ENCODE measurements at places on chromosomes 12 and 14.
A peak's percentile ranks its signal among the peaks of the same experiment; 100 is the strongest.

- DNase-seq = no peak
These were observed 61.0 kb upstream of the ZDHHC17 start for GRCh38 chr12:76702946-76703345.

DNA sequence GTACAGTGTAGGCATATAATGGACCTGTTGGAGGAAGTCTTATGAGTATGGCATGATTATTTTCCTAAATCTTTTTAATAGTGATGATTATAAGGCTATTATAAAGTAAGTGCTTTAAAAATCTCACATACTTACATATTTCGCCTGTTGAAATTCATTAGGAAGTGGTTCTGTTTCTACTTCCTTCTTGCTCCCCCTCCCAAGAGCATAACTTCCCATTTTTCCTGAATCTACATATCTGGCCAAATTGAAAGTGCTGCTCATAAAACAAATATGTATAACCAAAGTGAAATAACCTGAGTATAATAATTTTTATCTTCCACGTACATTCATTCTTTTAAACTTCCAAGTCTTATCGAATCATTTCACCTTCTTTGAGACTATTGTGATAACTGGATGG is 455.6 kb upstream of the SEL1L start:
- no peak for DNase-seq

DNA sequence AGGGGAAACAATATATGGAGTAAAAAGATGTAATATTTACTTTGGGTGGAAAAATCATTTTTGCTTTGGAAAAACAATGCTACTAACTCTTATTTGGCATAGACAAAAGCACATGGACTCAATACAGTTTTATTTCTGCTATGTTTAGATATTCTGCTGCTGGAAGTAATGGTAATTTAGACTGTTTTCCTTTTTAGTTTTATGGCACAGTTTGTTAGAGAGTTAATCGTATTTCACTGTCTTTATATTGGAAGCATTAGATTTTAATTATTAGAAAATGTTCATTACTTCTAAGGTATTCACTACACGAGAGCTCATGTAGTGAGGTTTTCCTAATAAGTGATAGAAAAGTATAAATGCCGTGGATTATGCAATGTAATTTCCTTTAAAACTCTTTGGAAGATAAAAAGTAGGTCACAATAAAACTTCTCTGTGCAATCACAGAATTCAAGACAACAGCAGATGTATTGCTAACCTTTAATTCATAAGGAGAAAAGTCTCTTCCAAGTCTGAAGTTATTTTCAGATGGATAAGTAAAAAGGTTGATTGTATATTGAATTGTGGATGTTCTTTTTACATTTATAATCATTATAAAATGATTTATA is 851.8 kb downstream of the TMTC2 start:
- DNase-seq = no peak

GRCh38 chr14:86673523-86673969 is 1143.6 kb downstream of the FLRT2 start:
- no peak for DNase-seq

- no peak for DNase-seq
These were observed 35.8 kb upstream of the GRIP1 start for GRCh38 chr12:66714709-66715108.

- DNase-seq = no peak
These were observed 456.8 kb downstream of the MED13L start for GRCh38 chr12:115820656-115821055.

DNA sequence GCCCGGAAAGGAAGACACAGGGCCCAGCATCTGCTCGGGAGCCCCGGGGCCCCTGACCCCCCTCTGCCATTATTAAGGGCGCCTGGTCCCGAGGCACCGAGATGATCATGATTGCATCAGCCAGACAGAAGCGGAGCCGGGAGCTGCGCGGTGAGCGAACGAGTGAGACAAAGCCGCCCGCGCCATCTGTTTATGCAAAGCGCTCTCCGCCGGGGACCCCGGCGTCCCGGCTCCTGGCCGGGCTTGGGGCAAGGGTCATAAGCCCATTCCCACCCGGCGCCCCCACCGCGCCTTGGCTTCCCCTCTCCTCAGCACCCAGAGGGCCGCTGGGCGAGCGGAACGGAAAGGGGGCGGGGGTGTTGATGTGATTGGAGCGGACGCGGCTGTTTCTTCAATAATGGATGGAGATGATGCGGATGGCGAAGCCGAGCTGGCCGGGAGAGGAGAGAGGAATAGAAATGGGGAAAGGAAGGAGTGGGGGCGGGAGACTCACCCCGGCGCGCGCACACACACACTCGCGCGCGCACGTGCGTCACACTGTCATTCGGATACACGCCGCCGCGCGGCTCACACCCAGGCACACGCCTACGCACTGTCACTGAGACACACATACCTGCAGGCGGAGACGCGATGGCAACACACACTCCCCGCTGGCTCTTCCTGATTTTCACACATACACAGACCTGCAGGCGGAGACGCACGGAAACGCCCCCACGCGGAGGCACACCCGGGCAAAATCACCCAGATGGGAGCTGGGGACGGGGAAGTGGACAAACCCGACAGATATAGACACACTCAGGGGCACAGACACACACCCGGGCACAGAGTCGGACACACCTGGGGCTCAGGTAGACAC is 10.7 kb downstream of the STAC3 start:
- DNase-seq = peak; percentile 72

- no peak for DNase-seq
These were observed 333.2 kb upstream of the MDGA2 start for GRCh38 chr14:48008646-48009045.

- no peak for DNase-seq
These were observed 30.5 kb downstream of the ZFHX2 start for GRCh38 chr14:23520899-23521533.

DNA sequence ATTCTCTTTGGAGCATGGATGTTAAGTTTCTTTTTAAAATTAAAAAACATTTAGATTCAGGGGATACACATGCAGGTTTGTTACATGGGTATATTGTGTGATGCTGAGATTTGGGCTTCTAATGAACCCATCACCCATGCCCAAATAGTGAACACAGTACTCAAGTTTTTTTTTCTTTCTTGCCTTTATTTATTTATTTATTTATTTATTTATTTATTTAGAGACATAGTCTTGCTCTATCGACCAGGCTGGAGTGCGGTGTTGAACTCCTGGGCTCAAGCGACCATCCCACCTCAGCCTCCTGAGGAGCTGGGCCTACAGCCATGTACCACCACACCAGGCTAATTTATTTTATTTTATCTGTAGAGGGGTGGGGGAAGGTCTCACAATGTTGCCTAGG is 2.2 kb upstream of the NCKAP1L start:
- DNase-seq = no peak

- no peak for DNase-seq
These were observed 217.3 kb upstream of the EEA1 start for GRCh38 chr12:93146263-93146939.

- DNase-seq = peak; percentile 68
These were observed 141.2 kb downstream of the MED13L start for GRCh38 chr12:116136340-116136739.

GRCh38 chr12:19434538-19434937 is 4.8 kb upstream of the AEBP2 start:
- no peak for DNase-seq

DNA sequence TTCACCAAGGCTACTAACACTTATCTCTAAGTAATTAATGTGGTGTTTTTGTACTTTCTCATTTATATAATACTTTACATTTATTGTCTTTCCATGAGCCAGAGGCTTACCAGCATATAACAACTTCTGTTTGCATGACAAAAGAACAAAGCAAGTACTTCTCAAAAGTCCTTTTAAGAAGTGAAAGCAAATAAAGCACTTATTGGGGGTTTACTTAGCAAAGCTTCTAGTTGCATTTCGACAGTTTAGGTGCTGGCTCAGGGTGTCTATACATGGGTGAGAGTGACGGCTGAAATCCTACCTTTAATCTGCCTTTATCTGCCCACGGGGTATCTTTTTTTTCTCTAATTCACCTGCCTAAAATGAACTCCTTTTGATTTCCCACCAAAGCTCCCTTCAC is 21.0 kb upstream of the DCN start:
- DNase-seq = no peak

DNA sequence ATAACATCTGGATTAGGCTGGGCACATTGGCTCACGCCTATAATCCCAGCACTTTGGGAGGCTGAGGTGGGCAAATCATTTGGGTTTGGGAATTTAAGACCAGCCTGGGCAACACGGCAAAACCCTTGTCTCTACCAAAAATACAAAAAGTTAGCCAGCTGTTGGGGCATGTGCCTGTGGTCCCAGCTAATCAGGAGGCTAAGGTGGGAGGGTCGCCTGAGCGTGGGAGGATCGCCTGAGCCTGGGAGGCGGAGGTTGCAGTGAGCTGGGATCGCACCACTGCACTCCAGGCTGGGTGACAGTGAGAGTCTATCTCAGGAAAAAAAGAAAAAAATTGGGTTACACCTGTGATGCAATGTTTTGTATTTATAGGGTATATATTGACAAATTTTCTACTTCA is 5.3 kb downstream of the NEK9 start:
- DNase-seq = no peak

GRCh38 chr14:24051176-24051788 is 527 bp upstream of the CARMIL3 start:
- no peak for DNase-seq

GRCh38 chr12:71703206-71703605 is 17.3 kb downstream of the TMEM19 start:
- DNase-seq = no peak

GRCh38 chr14:101556566-101557320 is 4.6 kb upstream of the DIO3 start:
- DNase-seq = no peak

GRCh38 chr12:95634622-95635621 is 83.6 kb upstream of the USP44 start:
- no peak for DNase-seq

GRCh38 chr12:47222520-47223030 is 142.8 kb upstream of the AMIGO2 start:
- DNase-seq = no peak

DNA sequence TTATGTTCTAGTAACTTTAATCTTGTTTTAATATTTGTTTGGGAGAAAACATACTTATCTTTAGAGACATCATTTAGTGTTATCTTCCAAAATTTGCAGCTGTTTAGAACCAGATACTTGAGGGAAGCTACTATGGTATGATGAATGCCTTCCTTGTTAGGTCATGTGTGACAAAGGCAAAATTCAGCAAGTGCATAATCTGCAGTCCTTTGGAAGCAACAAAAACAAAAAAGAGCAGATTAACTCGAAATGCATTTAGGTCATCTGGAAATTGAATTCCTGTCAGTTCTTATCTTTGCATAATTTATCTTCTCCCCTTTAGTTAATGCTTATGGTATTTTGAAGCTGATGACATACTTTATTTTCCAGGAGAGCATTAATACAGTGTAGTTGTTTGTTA is 3.5 kb downstream of the FBXO34 start:
- DNase-seq = peak; percentile 75

DNA sequence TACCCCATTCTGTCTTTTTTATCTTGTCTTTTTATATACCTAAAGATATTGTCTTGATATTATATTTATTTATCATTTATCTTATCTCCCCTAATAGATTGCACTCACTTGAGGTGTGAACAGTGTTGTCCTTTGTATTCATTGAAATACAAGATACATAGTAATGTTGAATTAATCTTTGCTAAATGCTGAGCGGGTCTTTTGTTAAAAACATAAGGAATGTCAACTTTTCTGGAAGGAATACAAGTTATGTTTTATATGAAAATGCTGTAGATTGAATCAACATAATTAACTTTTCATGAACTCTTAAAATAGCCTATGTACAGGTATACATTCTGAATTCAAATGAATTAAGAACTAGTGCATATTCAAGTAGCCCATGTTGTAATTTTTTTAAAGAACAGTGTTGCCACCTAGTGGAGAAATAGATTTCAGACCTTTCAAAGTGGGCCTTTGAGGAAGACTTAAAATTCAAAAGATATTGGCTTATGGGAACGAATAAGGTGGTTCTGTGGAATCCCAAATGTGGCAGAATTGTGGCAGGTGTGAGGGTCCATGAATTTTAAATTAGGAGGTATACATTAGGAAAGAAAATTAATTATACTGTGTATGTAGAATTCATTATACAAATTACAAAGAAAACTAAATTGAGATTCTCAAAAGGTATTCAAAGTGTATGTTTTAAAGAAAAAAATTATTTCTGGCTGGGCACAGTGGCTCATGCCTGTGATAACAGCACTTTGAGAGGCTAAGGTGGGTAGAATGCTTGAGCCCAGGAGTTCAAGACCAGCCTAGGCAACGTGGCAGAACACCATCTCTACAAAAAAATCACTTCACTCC is 19.1 kb downstream of the BBOF1 start:
- DNase-seq = peak; percentile 57

- DNase-seq = peak; percentile 53
These were observed 34.7 kb downstream of the KCNA5 start for GRCh38 chr12:5078423-5078822.

- no peak for DNase-seq
These were observed 9.2 kb downstream of the ZFP36L1 start for GRCh38 chr14:68783408-68784225.

DNA sequence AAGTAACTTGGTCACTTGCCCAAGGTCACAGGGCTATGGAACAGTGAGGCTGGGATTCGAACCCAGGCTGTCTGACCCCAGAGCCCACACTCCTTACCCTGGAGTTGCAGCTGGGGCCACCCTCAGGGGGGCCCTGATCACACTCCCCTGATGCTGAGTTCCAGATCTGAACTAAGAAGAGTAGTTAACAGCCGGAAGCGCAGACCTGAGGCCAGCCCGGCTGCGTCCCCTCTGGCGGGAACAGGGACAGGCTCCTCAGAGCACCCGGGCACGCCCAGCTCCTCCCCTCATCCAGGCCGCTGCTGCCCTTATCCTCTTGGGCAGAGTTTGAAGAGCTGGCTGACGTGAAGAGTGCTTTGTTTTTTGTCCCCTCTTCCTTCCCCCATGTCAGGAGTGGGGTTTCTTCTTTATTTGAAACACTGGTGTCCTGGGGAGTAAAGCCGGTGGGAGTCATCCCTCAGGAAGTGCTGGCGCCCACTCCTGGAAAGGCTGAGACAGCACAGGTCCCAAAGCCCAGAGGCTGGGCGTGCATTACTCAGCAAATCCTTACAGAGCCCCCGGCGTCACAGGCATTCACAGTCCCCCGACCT is 8.7 kb downstream of the PHB2 start:
- peak; percentile 87 for DNase-seq

GRCh38 chr12:104578453-104578852 is 121.7 kb downstream of the CHST11 start:
- DNase-seq = peak; percentile 95

GRCh38 chr14:44041700-44042099 is 465.4 kb downstream of the FSCB start:
- DNase-seq = no peak

DNA sequence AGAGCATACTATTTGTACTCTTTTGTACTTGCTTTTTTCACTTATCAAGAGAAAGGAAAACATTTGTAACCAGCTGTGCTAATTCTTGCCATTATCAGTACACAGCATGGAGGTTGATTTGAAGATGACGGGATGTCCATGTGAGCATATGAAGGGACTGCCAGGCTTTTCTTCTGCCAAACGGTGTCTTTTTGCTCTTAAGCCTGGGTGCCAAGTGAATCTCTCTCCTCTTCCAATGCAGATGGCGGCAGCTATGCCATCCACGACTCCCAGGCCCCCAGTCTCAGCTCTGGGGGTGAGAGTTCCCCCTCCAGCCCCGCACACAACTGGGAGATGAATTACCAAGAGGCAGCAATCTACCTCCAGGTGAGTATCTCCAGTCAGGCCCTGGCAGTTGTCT is 38.9 kb downstream of the TPCN1 start:
- no peak for DNase-seq

GRCh38 chr12:42969355-42969754 is 379.8 kb upstream of the PRICKLE1 start:
- no peak for DNase-seq

- DNase-seq = no peak
These were observed 18.0 kb downstream of the RIMBP2 start for GRCh38 chr12:130698106-130698505.
